ENCODE measurements at places on chromosomes 4 and X.

- no peak for DNase-seq
Observed at GRCh38 chr4:41050116-41050515, 164.2 kb downstream of the APBB2 start.

DNA sequence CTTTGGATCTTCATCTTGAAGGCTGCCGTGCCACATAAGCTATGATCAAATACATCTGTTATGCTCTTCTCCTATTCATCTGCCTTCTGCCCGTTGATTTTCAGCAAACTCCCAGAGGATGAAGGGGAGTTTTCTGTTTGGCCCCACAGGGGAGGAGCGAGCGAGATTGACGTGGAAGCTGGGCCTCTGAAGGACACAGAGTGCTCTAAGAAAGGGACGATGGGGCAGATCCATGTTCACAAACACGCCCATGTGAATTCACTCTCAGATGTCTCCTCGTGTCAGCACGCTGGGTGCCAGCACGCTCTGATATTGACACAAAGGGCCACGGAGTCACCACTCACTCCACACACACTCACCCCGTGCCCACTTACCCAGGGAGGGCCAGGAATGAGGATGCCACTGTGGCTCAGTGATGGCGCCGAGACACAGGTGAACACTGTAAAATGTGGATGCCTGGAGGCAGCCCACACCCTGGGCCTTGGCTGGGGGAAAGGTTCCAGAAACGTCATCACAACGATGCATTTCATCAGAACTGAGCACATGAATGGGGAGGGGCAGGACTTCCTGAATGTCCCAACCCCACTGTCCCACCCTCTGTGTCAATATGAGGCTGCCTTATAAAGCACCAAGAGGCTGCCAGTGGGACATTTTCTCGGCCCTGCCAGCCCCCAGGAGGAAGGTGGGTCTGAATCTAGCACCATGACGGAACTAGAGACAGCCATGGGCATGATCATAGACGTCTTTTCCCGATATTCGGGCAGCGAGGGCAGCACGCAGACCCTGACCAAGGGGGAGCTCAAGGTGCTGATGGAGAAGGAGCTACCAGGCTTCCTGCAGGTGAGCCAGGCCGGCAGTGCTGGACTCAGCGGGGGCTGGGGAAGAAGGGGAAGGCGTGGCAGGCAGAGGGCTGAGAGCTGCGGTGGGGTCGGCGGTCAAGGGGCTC is at the start of gene S100P:
Gene S100P (plus strand): TSS at position 648 of the 946 bp plus-strand sequence. CDS start 55 bp downstream, at position 703.
- DNase-seq: no peak

- no peak for DNase-seq
Observed at GRCh38 chr4:152679414-152680281, at the start of gene TMEM154. TMEM154 (minus strand) TSS chr4:152679997; CDS start chr4:152679933, 64 bp downstream.

DNA sequence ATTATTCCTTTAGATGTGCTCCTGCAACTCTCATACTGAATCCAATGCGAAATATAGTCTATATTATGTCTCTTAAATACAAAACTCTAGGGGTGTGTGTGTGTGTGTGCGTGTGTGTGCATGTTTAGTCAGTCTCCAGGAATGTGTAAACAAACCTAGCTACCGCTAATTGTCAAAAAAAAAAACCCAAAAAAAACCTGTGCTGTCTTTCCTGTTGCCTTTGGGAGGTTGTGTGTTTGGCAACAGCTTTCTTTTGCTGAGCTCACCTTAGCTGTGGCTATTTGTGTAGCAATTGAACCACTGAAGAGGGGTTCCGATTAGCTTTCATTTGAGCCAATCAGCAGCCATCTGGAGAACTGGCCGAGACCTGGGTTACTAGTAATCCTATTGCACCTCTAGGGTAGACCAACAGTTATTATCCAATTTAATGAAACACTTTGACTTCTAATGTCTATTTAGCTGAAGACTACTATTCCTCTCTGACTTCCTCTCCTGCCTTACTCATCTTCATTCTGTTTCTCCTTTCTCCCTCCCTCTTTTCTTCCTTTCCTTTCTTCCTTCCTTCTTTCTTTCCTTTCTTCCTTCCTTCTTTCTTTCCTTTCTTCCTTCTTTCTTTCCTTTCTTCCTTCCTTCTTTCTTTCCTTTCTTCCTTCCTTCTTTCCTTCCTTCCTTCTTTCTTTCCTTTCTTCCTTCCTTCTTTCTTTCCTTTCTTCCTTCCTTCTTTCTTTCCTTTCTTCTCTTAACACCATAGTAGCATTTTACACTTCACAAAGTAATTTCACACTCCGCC is 471.1 kb downstream of the GBA3 start:
- no peak for DNase-seq

GRCh38 chr4:169484485-169484884 is 127.9 kb downstream of the NEK1 start:
- no peak for DNase-seq
